Stimulated activated CD4-positive, alpha-beta T cell treated with anti-CD3 and anti-CD28 coated beads, Interleukin-4, amount 100 ng/mL, for 4 hours (primary cell): ENCODE measurements at places on chromosomes 5 and 9.
A peak's percentile ranks its signal among the peaks of the same experiment; 100 is the strongest.

DNA sequence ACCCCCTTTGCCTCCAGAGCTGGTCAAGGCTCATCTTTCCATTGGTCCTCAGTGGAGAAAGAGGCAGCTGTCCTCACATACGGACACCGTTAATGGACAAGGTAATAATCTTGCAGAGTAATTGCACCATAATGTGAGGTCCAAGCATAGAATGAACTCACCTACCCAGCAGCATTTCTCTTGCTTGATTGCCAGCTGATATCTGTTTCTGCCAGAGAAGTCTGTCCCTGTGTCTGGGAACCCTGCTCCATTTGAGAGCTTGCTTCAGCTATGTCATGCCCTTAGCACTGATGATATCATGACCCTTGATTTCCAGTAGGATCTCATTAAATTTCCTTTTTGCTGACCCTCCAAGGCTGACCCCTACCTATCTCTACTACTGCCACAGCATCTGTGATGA, 154.6 kb downstream of the PIK3R1 start:
- no peak for DNase-seq

DNA sequence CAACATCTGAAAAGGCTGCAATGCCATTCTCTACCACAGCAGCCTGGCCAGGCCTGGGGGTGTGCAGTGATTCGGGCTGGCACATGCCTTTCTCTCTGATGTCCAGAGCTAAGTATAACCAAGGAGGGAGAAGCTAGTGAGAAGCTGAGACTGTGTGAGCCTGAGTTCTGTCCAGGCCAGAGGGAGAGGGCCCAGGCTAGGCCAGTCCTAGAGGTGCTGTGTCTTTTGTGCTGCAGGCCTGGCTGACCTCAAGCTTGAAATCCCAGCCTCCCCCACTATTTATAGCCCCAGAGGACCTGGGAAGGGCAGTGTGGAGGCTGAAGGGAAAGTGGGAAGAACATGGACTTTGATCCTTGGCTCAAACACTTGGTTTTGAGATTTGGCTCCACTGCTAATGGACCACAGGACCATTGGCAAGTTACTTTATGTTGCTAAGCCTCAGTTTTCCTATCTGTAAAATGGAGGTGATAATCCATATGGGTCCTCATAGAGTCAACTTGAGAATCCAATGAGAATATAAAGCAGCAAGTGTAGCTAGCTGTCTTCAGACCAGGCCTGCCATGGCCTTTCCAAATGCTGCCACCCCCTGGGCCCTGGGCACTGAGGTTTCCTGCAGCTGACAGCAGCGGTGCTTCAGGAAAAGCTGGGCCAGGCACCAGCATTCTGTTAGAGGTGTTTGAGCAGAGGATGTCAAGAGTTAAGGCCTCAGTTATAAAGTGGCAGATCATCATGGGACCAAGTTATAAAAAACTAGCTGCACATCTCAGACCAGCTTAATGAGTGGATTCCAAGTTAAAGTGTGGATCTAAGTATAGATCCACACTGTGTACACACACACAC, 21.1 kb downstream of the BNIP1 start:
- DNase-seq, result no peak

DNA sequence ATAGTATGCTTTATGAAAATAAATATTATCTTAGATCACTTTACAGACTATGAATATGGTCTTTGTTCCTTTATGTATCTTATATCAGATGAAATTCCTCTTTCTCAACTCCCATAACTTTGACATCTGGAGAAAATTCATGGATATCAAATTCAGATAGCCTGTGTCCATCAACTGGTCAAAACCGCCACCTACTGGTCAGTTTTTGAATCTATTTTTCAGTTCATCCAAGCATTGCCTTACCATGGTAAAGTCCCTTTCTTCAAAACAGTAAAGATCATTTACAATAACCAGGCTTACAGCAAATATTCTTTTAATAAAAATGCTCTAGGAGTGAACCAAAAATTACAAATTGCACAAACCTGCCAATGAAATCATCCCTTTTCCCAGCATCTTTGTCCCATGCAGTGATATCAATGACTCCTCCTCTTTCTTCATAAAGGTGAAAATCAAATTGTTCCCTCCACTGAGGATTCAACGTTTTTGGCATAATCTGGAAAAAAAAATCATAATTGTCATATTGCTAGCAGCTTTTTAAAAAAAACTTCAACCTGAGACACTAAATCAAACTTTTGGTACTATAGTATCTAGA, 290.5 kb downstream of the SLF1 start:
- no peak for DNase-seq

- DNase-seq, result no peak
Observed at GRCh38 chr5:104295991-104296390, 733.4 kb upstream of the NUDT12 start.

GRCh38 chr5:168301593-168302390, 10.3 kb downstream of the WWC1 start:
- no peak for DNase-seq

DNA sequence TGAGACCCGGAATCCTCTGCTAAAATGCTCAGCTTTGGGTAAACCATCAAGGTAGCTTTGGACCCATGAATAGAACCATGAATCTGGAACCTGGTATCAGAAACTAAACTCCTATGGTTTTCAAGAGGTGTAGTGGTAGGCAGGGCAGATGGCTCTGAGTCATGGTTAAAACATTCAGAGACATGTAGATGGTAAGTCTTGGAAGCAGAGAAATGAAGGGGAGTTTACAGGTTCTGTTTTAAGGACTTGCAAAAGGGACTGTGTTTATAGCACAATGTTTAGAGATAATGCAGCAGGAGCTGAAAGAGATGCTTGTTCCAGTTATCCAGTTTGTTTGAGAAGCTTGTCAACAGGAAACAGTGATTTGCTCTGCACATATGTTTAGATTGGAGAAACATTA, 36.0 kb upstream of the FBN2 start:
- DNase-seq, result no peak

DNA sequence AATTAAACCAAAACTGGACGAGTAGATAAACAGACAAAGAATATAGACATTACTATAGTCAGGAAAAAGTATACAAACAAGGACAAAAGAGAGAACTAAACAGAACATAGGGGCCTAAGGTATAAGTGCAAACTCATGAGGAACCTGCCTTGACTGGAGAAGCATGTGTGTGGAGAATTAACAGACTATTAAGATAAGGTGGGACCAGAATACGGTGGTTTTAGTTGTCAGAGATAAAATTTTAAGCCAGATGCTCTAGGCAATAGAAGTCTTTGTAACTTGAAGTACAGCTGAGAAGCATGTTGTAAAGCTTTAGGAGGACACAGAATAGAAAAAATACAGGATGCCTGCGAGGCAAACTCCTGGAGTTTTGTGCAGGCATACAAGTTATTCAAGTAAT, 707.1 kb downstream of the PTPRD start:
- no peak for DNase-seq

GRCh38 chr5:91007251-91007650, 375.9 kb downstream of the ARRDC3 start:
- no peak for DNase-seq

DNA sequence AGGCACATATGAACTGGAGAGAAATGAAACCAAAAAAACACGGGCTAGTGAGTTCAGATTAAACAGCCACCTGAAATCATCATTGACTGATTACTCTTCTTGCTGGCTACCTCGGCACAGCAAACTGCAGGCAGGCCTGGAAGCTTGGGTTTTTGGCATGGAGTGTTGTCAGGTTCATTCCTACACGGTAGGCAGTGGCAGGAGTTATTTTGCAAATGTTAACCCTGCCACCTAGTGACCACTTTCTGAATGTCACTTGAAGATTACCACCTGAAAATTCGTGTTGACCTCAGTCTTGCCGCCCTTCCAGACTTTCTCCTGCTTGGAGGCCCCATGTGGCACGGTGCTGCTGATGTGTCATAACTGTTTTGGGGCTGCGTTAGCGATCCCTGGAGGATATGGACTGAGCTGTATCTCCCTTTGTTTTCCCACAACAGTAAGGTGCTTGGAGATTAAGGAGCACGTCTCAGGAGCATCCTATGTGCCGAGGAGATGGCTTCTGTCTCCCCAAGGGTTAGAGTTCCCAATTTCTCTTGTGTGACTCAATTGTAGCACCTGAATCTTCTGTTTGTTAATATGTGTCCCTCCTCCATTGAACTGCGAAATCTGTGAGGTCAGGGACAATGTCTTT, 12.7 kb upstream of the CD180 start:
- peak; percentile 44 for DNase-seq

- DNase-seq, result no peak
Observed at GRCh38 chr5:96628406-96628805, 33.8 kb upstream of the CAST start.

GRCh38 chr9:116005205-116005604, 148.4 kb upstream of the PAPPA start:
- DNase-seq, result no peak

- no peak for DNase-seq
Observed at GRCh38 chr9:83405759-83406158, 132.4 kb downstream of the FRMD3 start.

DNA sequence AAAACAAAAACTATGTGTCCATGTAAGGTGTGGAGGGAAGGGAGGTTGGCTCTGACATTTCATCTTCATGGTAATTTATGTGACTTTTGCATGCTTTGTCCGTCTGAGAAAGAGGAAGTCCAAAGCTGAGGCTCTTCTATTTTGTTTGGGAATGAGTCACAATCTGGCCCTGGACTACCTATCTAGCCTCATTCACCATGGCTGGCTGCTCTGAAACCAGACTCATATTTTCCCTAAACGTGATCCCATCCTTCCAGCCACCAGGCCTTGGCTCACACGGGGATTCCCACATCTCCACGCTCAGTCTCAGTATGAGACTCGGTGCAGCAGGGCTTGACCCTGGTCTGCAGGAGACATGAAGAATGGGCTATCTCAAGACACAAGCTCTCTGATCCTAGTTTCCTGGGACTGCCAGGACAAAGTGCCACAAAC, 672.8 kb downstream of the ACTL7B start:
- no peak for DNase-seq

DNA sequence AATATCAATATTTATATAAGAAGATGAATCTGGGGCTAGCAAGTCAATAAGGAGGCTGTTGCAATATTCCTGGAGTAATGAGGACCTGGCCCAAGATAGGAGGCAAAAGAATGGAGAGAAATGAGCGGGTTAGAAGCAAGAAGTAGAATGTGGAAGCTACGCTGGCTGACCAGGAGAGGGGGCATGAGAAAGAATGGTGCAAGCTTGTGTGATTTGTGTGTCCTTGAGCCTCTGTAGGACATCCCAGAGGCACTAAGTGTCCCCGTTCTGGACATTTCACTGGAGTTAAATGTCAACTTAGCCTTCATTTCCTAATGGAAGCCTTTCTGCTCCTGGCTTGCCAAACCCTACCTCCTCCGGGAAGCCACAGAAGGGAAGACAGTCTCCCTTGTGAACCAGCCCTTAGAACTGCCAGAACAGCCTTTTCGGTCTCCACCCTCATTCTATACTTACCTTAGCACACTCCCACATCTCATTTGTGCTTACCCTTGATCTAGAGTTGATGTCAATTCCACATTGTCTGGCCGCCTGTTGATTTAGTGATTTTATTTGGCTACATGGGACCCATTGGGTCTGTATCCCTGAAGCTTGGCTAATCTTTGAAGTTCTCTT, 6.7 kb upstream of the PDE6A start:
- no peak for DNase-seq

DNA sequence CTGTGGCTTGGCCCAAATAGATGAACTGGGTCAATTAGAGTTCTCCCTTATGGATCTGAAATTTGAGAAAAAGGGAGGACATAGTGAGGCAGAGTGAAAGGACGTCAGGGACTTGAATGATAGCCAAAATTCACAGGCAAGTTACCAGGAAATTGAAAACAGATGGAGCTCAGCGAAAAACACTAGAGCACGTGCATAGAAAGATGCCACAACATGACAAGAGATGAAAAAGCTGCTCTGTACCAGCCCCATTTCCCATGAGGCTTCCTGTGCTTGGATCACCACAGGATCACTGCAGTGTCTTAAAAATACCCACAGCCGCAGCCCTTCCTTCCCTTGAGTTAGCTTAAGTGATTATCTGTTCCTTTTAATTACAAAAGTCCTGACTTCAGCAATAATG, 39.0 kb upstream of the HOMER1 start:
- DNase-seq, result no peak

- no peak for DNase-seq
Observed at GRCh38 chr9:103410059-103410458, 414.9 kb downstream of the CYLC2 start.

GRCh38 chr9:138063785-138064184, 186.2 kb downstream of the CACNA1B start:
- no peak for DNase-seq

DNA sequence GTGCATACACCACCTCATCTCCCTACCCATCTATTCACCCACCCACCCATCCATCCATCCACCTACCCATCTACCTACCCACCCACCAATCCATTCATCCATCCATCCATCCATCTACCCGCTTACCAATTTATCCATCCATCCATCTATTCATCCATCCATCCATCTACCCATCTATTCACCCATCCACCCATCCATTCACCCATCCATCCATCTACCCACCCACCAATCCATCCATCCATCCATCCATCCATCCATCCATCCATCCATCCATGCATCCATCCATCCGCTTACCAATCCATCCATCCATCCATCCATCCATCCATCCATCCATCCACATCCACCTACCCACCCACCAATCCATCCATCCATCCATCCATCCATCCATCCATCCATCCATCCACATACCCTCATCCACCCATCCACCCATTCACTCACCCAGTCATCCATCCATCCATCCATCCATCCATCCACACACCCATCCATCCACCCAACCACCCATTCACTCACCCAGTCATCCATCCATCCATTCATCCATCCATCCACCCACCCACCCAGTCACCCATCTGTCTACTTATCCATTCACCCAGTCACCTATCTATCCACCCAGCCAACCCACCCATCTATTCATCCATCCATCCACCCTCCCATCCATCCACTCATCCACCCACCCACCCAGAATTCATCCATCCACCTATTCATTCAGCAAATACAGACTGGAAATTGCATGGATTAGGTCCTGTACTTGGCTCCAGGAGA, 125.6 kb downstream of the RXRA start:
- DNase-seq, result no peak

- DNase-seq, result no peak
Observed at GRCh38 chr5:5252106-5252505, 112.0 kb downstream of the ADAMTS16 start.

DNA sequence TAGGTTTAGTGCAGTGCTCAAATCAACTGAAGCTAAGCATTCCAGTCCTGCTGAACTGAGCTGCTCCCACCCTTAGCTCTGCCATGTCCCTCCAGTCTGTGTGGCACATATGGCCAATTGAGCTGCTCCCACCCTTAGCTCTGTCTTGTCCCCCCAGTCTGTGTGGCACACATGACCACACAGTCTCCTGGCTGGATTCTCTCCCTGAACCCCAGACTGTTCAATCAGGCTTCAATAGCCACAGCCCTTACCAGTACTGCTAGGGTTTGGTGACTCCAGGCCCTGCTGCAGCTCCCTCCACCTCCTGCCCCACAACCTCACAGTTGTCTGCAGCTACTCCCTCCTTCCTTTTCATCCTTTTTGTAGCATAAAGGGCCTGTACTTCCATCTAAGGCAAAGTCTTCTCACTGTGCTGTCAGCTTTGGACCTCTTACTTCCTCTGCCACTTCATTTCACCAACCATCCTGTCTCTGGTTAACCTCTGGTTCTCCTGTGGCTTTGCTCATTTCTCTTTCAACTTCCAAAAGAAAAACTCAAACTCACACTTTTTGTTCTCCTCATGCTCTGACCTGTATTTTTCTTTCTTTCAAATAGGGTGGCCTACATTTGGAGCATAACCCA, 50.8 kb downstream of the ADAMTS12 start:
- no peak for DNase-seq

GRCh38 chr5:27619982-27620381, 581.6 kb upstream of the CDH9 start:
- DNase-seq, result no peak
